ENCODE measurements at places on chromosomes 6 and 20. TPM values are rescaled to one million over a fixed set of nuclear protein-coding genes. Genes with fewer than 3 reads are reported as not detected.

GRCh38 chr6:137848672-137849071 is 18.4 kb upstream of the TNFAIP3 start:
- no peak for DNase-seq

DNA sequence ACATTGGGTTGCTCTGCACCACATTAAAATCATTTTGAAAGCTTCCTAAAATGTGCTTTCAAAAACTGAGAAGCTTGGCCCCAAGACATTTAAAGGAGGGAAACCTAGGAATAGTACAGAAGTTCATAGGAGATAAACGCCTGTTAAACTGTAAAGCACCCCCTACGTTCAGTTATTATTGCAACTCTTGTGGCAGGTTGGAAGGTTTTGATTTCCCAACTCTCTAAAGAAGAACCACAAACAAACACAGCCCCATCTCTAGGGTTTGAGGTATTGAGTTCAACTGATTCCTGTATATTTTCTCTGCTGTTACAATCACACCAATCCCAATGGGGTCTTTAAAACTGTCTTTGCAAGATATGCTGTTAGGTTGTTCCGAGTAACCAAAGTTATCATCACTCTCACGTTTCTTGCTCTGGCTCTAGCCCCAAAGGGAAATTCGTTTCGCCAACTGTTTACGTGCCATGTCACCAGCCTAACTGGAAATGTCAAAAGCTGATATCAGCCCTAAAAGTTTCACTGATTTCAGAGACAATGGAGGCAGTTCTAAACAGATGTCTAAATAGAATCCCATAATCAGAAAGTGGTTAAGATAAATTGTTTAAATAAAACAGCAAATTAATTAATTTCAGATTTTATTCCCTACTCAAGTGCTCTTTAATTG is 12.1 kb downstream of the TFAP2A start:
- no peak for DNase-seq

DNA sequence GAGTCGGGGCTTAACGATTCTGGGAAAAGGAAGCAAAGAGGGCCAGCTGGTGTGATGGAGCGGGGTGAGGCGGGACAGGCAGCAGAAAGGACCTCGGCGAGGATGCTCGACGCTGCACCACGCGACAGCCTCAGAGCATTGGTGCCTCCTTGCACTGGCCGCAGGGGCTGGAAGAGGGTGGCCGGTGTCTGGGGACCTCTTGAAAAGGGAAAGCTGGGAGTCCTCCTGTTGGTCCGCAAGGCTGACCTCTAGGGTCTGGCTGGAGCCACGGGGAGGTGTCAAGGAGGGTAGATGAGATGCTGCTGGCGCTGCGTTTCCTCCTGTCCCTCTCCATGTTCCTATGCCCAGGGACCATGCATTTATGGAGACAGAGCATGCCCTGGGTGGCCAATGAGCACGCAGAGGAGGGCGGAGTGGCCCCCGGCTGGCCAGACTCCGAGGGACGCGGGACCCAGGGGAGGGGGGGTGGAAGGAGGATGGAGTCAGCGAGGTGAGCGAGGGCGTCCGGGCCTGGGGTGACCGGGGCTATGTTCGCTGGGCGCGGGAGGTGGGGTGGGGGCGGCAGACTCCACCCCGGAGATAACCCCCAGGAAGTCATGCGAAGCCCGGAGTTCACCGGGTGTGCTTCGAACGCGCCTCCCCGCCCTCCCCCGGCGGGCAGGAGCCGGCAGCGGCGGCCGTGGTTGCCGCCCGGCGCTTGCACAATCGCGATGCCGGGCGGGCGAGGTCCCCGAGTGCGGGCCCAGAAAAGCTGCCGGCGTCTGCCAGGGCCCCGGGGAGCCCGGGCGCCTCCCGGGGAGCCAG is at the start of gene CYP24A1:
CYP24A1 (minus strand) TSS at position 334 of the 804 bp plus-strand sequence. CDS start 407 bp downstream, outside the sequence.
- DNase-seq = no peak

DNA sequence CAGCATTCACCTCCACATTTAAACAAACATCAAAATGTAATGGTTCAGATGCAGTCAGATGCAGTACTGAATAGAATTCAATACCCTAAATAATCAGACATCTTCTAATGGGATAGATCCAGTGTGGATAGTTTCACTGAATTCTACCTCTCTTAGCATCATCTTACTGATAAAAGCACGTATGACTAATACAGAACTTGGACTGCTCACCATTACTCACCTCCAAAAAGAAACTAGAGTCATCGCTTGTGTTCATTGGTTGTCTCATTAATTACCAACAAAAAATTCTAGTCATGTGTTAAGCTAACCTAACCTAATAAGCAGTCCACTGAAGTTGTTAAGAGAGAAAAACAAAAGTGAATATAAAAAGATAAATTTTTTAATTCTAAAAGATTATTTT is 165.9 kb upstream of the IRAK1BP1 start:
- no peak for DNase-seq

The HSPA1L gene
- total RNA-seq = 2.5 TPM

DNA sequence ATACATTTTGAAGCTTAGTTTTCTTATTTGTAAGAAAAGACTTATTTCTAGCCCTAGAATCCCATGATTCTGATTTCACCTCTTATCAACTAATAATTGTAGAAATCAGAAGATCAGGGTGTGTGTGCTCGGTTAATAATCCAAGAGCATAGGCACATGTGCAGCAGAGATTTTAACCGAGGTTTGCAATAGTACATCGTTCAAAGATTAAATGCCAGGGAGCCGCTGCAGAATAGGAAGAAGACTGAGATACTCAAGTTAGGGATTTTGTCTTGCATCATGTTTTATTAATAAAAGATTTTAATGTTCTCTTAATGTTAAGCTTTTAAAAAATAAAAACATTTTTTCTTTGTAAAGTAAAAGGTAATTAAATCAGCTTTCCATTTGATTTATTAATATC is 6.9 kb downstream of the STX16 start:
- no peak for DNase-seq

- no peak for DNase-seq
These were observed 1.0 kb upstream of the RIPOR2 start for GRCh38 chr6:24936641-24937317.

DNA sequence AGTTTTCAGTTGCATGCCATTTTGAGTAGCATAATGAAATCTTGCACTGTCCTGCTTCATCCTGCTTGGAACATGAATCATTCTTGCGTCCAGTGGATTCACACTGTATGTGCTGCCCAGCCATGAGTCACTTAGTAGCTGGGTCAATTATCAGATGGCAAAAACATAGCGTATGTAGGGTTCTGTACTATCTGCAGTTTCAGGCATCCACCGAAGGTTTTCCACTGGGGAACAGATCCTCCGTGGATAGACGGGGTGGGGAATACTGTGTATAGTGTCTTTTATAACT is 61.4 kb downstream of the IL22RA2 start:
- DNase-seq = no peak

DNA sequence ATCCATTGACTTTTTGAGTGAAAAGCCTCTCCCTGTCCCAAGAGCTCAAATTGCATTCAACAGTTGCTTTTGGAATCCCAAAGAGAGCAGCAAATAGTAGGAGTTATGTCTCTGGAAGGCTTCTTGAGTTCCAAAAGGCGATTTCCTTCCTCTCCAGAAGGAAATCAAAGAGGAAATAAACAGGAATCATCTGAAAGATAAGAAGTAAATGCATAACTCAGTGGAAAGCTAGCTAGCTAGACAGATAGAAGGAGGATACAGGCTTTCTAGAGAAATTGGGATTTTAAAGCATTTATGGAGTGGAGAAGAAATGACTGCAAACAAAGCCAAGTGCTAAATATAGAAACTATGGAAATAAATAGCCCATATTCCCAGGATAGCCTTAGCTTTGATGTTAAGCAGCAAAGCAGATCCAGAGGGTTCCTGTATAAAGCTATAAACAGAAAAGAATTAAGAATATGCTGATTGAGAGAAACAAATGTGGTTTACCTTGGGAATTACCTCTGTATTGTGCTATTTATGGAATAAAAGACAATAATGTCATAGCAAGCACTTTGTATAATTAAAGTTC is 214.7 kb downstream of the PLCB1 start:
- no peak for DNase-seq

- no peak for DNase-seq
These were observed 22.3 kb downstream of the STX7 start for GRCh38 chr6:132490478-132491204.

The TPD52L1 gene
- total RNA-seq = 23.6 TPM

The SLC17A2 gene
- 0.11 TPM for total RNA-seq

The CCN2 gene
- total RNA-seq = 85.8 TPM

The DNAJC5 gene
- total RNA-seq = 18.7 TPM

The SLC22A23 gene
- total RNA-seq = 6.6 TPM

DNA sequence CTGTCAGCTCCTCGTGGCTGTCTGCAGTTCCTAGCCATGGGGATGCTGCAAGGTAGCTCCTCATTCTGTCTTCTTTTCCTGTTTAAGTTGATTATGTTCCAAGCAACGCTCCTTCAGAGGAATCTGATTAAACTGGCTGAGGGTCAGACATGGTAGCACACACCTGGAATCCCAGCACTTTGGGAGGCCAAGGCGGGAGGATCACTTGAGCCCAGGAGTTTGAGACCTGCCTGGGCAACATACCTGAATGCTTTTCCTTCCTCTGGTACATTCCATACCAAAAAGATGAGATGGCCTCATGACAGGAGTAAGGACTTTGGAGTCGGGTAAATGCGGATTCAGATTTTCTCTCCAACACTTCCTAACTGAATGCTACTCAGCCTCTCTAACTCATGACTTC is 246.8 kb upstream of the JARID2 start:
- DNase-seq = no peak

The CAPN11 gene
- total RNA-seq = 0.53 TPM

- DNase-seq = no peak
These were observed 158.3 kb downstream of the DOK5 start for GRCh38 chr20:54633374-54634355.

The MOCS3 gene
- 4.9 TPM for total RNA-seq

The RBPJL gene
- total RNA-seq = not detected

DNA sequence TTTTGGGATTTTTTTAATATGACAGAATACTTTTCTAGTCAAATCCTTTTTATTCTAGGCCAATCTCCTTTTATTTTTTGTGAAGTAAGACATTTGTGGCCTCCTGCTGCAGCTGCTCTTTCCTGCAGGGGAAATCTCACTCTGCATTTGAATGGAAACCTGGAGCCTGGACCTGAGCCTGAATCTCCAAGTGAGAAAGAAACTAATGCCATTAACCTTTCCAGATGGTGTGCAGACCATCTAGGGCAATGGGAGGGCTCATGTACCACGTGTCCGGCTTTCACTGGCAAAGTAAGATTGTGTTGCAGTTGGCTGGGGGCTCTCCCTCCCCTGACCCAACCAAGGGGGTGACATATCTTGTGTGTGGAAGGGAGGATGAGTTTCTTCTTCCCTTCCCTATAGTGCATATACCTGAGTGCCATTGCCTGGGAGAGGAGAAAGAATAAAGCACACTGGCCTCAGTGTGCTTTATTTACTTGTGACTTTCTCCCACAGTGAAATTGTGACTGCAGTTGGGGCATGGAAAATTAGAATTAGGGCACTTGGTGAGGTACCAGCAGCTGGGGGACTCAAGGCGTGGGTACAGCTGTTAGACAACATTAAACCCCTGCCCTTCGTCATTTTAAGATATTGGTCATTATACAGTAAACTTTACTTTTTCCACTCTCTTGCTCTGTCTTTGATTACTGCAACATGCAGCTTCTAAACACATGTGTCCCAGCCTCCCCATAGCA is 159.8 kb upstream of the RIN2 start:
- DNase-seq = no peak
